ENCODE measurements at places on chromosomes 1 and 21.

DNA sequence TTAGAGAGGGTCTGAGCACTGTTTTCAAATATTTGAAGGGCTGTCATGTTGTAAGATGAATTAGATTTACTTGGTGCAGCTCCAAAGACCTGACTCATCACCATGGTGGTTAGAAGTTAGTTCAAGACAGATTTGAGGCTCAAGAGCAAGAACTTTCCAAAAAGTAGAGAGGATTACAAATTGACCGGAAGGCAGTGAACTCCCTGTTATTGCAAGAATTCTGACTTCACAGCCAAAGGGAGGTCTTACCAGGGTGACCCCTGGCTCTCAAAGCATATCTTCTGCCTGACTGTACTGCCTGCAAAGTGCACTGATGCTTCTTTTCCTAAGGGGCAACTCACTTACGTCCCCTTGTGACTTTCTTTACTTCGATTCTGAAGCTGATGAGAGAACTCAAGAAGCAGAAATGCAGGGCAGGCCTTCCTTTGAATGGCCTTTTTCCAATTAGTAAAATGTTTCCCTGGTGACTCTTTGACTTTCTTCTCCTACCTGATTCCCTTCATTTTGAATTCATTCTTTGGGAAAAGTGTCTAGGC lies 86.4 kb downstream of the NAV1 start:
- DNase-seq: no peak

GRCh38 chr1:46136711-46137110 lies 4.3 kb upstream of the PIK3R3 start:
- DNase-seq: no peak

GRCh38 chr1:3491291-3492246 lies 37.1 kb downstream of the ARHGEF16 start:
- peak; percentile 69 for DNase-seq

DNA sequence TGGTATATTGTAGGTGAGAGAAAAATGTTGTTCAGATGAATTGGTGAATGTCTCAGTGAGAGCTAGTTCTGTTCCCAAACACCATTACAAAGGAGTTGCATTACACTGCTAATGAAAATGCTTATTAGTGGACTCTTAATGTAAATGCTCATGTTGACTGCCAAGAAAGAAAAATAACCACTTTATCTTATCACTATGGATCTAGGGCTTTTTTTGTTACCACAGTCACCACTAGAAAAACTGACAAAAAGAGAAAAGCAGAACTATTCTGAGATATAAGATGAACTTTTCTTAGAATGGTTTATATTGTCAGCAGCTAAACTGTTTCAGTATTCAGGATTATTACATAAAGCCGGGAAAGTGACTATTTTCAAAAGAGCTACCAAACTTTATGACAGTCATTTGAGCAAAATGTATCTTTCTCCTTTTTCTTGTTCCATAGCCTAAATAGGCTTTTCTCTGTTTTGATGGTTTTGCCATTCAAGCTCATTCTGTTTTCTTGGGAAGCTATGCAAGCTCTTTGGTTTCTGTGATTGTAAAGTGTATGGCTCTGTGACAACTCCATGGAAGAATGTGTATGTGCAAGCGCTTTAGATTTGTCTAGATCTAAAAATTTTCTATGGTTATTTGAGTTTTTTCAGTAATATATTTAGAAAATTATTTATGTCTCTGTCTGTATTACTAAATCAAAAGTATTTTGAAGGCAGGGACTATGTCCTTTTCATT lies 64.2 kb upstream of the DPH5 start:
- no peak for DNase-seq

DNA sequence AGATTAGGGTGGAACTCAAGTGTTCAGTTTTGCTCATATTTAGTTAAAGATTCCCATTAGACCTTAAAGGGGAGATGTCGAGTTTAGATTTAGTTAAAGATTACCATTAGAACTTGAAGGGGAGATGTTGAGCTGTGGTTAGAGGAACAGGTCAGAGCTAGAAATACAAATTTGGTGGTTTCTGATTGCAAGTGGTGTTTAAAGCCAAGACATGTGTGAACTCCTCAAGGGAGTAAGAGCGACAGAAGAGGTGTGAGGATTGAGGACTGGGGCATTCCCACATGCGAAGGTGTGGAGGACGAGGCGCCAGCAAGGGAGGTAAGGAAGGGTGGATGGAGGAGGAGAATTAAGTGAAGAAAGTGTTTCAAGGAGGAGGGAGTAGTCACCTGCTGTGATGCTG lies 168.6 kb downstream of the IER5 start:
- DNase-seq: peak; percentile 2
